ENCODE measurements at places on chromosomes 12 and 14.

- no peak for DNase-seq
Observed at GRCh38 chr14:24165785-24166184, 4.7 kb downstream of the IRF9 start.

DNA sequence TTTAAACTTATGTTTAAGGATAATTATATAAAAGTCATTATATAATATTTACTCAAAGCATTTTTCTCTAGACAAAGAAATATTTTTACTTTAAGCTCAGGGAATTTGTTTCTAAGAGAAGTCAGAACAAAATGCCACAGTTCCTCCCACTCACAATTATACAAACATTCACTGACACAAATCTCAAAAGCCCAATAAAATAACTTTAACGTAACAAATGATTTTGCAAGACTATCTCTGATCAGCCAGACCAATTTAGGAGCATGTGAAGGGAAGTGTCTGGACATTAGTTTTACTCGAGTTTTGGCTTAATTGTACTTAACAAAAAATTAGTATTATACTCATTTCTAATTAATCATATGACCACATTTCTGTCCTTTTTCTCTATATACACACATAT lies 41.2 kb downstream of the COCH start:
- no peak for DNase-seq

- no peak for DNase-seq
Observed at GRCh38 chr14:105281371-105282097, 19.3 kb downstream of the BRF1 start.

GRCh38 chr12:106119301-106119700 lies 19.5 kb downstream of the NUAK1 start:
- DNase-seq = no peak

DNA sequence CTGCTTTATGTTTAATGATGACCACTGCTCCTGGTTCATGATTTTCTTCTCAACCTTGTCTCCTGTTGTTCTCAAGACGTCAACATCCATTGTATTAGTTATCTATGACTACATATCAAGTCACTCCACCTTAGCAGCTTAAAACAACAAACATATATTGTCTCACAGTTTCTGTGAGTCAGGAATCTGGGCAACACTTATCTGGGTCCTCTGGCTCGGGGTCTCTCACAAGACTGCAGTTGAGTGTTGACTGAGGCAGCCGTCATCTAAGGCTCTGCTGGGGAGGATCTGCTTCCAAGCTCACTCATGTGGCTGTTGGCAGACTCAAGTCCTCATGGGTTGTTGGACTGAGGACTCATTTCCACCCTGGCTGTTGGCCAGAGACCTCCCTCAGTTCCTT lies 27.3 kb upstream of the FRS2 start:
- no peak for DNase-seq

DNA sequence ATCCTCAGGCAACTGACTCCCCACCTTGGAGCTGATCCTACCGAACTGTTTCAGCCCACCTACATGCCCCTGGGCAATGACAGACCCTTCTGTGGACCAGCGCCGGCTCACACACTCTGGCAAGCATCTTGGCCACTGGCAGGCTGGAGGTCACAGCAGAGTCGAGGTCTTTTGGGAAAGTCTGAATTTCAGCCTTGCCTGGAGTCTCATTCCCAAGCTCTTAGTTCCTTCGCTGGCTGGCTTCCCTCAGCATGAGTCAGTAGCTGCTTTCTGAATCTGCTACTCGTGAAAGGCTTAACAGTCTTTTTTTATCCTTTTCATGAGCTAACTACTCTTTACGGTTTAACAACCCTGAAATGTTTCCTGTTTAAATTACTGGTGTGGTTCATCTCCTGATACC lies 44.5 kb downstream of the ASCL4 start:
- DNase-seq = no peak

DNA sequence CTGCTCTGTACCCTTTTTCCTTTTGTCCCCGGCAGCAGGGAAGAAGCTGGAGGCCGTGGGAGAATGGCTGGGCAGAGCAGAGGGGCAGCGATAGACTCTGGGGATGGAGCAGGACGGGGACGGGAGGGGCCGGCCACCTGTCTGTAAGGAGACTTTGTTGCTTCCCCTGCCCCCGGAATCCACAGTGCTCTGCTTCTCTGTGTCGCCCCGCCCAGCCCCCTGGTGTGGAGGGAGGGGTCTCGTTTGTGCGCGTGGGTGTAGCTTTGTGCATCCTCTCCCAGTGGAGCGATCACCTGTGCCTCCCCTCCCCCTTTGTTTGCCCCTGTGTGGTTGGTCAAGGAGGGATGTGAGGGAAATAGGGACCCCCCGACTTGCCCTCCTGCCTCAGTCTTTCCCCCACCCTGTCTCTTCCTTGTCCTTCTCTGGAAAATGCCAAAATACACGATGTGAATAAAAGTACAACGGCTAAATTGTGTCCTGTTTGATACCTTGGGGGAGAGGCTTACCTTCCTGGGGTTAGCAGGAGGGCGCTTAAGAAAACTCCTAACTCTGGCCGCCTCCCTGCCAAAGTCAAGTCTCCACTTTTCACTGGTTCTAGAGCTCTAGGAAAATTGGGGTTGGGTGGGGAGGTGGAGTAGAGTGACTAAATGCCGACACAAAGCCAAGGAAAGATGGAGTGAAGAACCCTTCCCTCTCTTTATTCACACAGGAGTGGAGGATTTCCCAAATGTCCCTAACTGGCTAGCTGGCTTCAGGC lies 990 bp upstream of the TPI1 start:
- DNase-seq = no peak

GRCh38 chr12:16972923-16973770 lies 367.2 kb upstream of the LMO3 start:
- DNase-seq = no peak

DNA sequence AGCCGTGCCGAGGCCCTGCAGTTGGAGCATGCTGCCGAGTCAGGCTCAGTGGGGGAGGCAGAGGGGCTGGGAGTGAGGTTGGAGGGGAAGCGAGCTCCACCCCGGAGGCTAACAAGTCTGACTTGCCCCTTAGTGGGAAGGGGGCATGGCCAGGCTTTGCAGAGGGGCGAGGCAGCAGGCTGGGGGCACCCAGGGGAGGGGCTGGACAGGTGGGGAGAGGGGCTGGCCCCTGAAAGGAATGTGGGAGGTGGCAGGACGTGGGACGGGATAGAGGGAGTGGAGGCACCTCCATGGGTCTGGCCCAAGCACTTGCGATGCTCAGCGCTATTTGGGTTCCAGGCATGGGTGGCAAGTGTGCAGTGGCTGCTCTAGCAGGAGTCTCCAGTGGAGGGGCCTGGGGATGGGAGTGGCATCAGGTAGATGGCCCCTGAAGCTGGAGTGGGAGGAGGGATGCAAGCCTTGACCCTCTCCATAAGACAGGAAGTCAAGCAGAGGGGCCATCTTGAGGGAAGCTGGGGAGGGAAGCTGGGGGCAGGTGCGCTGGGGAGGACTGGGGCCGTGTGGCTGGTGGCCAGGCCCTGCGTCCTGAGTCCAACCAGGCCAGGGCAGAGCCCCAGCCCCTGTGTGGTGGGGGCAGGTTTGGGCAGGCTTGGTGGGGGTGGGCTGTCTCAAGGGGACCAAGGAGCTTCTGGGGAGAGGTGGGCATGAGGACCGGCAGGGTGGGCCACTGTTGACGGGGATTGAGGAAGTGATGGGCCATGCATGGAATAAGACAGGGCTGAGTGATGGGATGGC lies 2.6 kb downstream of the TRMT61A start:
- no peak for DNase-seq

- DNase-seq = no peak
Observed at GRCh38 chr14:47438650-47439140, 236.7 kb downstream of the MDGA2 start.

- no peak for DNase-seq
Observed at GRCh38 chr12:6450091-6450868, 1.6 kb upstream of the TAPBPL start.

DNA sequence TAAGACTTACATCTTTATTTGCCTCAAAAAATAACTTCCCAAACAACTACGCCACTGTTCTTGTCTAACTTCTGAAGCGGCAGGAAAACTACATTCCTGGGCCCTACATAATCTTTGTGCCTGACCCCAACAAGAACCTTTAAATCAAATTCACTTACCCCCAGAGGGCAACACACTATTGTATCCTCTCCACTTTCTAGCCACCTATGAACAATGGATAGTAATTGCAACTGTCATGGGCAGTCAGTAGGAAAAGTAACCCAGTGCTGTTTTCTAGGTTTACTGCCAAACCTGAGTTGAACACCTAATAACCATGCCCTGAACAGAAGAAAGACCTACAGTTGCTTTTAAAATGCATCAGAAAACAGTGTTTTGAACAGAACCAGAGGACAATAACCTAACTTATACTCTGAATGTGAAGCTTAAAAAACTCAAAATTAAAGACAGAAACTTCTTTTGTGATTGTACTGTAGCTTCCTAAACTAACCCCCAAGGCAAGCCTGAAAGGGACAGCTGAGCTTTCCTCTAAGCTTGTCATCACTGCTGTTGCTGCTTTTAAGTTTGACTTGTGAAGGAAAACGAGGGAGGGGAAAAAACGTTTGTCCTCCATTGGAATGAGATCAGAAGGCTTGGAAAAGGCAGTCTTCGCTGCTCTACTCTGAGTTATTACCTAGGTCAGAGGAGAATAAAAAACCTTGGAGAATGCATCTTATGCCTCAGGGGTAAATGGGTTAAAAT lies 195.7 kb downstream of the SOX5 start:
- DNase-seq = no peak

- no peak for DNase-seq
Observed at GRCh38 chr12:117563706-117564105, 202.3 kb upstream of the NOS1 start.

DNA sequence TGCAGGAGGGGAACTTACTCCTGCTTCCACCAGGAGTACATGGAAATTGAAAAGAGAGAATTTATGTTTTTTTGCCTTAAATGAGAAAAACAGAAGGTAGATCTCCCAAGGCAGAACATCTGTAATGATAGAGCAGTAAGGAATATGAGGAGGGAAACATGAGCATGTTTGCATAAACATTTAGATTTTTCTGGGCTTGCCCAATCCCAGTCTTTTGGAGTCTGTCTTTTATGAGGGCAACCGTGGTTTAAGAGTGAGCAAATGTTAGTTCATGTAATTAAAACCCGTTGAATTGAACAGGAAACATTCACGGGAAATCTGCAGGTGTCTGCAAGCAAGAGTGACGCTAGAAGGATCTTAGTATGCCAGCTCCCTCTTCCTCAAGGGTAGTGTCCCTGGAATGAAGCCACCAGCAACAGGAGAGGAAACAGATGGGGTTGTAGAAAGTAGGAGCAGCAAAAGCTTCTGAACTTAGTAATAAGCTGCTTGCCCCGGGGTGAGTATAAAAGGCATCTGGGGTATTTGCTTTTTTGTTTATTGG lies 79.3 kb downstream of the ARF6 start:
- DNase-seq = no peak

DNA sequence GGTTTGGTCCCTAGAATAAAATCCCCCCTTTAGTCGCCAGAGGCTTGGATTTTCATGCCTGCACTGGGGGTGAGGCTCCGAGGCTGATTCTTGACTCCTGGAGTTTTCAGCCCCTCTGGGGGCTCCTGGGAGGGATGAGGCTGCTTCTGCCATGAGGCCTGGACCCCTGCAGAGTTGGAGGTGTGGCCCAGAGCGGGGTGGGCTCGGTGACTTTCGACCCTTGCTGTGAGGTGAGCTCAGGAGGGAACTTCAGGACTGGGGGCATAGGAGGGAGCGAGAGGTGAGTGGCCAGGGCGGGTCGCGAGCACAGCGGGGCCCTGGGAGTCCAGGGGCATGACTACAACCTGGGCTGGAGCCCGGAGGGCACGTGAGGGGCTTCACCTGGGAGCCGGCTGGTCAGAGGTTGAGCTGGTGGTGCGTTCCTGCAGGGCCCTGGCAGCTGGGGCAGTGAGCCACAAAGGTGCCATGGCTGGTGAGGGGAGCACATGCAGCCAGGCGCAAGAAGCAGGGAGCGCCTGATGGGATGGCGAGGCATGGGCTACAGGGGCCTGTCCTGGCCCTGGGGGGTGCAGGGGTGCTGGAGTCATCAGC lies 168.2 kb downstream of the KIF26A start:
- DNase-seq = no peak

- no peak for DNase-seq
Observed at GRCh38 chr12:8501720-8502119, 11.6 kb upstream of the CLEC4D start.

- DNase-seq = no peak
Observed at GRCh38 chr14:21326972-21327371, 47.1 kb downstream of the RPGRIP1 start.

DNA sequence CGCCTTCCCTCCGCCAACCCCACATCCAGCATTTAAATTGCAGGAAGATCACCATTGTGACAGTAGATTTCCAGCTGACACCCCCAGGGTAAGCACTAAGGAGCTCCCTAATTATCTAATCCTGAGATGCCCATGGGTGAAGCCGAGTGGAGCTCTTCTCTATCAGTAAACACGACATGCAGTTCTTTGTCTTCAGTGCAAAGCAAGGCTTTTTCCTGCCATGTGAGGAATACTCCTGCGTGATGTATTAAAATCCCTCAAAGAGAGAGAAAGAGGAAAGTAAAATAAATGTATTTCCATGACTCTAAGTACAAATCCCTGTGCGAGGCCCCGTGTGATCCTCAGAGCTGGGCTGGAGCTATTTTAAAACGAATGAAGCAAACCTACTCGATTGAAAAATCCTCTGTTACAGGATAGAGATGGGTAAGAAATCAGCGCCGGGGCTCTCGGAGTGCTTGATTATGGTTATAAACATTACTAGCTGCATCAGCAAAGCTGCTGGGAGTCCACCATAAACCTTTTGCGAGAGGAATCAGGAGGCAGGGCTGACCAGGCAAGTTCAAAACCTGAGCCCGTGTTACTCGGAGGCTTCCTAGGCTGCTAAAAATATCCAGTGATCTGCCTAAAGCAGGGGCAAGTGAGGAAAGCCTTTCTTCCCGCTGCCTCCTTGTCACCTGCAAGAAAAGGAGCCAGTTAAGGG lies 61.5 kb downstream of the MAP1LC3B2 start:
- DNase-seq = no peak

DNA sequence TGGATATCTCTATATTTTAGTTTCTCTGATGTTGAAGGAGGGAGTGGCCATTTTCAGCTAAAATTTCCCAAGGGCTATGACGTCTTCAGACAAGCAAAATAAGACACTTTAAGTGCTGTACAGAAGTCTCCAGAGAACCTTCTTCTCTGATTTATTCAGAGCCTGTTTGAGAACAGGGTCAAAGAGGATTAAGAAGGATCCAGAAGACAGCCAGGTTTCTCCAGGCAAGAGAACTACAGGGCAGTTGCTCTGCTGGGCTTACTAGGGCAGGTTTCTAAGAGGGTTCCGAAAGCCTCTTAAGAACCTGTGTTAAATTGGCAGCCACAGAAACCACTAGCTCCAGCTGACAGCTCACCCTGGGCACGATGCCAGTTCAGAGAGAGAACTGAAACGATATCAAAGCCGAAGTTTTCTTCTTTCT lies 1.2 kb downstream of the MGP start:
- no peak for DNase-seq

GRCh38 chr12:8687846-8688601 lies 9.8 kb upstream of the RIMKLB start:
- DNase-seq = no peak

DNA sequence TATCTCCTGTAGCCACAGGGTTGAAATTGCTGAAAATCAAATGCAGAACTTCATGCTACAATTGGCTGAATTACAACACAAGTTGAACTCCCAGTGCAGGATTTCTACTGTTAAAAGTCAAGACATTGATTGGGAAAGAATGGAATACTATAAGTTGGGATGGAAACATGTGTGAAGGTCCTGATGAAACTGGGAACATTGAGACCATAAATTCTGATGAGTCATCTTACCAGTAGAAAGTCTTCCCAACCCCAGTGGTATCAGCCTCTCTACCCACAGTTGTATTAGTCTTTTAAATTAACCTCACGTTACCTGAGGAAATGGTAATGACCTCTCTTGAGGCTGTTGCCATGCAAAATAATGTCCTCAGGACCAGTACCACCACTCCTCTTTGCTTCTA lies 27.4 kb upstream of the DYRK2 start:
- no peak for DNase-seq

GRCh38 chr12:20455001-20455706 lies 86.8 kb downstream of the PDE3A start:
- DNase-seq = no peak

Measured in vagina (tissue), 2 donors.